ENCODE measurements at places on chromosomes 16 and 17.

DNA sequence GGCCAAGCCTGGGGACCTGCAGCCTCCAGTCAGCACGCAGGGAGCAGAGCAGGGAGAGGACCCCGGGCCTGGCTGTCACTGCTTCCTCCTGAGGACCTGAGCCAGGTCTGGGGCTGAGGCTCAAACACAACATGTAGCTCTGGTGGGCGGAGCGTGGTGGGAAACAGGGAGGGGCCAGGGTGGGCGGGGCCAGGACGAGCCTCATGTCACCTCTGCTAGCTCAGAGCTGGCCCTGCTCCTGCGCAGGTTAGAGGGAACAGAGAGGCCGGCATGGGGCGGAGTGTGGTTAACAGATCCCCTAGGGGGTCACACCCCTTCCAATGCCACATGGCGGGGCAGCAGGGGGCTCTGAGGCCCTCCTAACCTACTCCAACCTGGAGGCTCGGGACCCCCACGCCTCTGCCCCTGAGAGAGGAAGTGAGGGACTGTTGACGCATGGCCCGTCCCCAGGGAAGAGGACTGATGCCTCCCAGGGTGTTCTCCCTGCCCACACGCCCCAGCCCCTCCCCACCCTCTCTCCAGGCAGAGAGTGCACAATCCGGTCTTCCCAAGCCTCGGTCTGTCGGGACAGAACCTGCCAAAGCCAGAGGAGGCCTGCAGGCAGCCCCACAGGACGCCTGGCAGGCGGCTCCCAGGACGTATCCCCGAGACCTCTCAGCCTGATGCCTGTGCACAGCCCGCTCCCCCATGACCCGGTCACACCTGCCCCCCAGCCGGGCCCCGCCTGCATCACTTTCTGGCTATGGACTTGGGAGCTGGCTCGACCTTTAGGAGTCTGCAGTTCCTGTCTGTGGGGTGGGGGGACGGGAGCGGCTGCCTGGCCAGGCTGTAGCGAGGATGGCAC, 15.2 kb downstream of the PIEZO1 start:
- DNase-seq, result no peak

DNA sequence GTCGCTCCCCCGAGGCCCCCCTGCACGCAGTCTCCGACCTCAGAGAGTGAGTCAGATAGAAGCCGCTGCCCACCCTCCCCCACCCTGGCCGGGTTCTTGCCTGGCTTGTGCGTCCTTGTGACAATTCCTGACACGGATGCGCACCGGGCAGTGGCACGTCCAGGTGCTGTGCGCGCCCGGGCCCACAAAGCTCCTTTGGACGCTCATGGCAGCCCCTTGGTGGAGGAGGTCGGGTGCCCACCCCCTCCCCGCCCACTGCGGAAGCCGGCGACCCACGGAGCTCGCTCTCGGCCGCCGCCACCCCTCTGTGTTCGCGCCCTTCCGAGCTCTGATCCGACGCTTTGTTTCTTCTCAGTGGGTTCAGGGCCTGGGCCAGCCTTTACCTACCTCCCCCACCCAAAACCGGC, 662 bp upstream of the TUBB3 start:
- DNase-seq, result no peak

GRCh38 chr16:10776280-10776679, 32.6 kb downstream of the NUBP1 start:
- DNase-seq, result no peak

GRCh38 chr16:85184404-85184803, 72.1 kb upstream of the CIBAR2 start:
- no peak for DNase-seq

DNA sequence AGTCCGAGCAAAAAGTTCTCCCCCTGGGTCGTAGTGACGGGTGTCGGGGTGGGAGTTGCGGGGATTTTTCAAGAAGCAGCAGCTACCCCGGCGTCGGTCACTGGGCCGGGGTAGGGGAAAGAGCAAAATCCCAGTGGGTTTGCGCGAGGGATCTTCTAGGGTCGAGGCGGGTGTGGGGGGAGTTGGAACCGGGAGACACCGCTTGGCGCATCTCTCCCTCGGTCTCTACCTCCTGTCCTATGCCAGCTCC, 2.3 kb upstream of the UBTF start:
- DNase-seq, result no peak

GRCh38 chr17:75335315-75335714, 46.1 kb upstream of the SLC25A19 start:
- DNase-seq, result no peak

- no peak for DNase-seq
Observed at GRCh38 chr17:21089145-21089544, 37.6 kb upstream of the DHRS7B start.

- DNase-seq, result no peak
Observed at GRCh38 chr16:660459-661183, 7.3 kb upstream of the RHOT2 start.

DNA sequence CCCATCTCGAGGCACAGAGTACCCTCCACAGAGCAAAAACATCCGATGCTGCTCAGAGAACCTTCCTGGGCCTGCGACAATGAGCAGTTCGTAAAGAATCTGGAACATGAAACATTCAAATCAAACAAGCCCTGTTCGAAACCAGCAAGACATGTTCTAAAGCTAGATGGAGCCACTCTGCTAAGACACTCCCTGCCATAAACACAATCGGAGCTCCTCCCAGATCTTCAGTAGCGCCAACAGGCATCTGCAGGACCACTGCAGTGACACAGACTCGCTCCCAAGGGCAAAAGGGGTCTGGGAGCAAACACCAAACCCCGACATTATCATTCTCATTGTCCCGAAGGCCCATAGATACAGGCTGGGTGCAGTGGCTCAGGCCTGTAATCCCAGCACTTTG, 108.7 kb downstream of the ZFHX3 start:
- no peak for DNase-seq

DNA sequence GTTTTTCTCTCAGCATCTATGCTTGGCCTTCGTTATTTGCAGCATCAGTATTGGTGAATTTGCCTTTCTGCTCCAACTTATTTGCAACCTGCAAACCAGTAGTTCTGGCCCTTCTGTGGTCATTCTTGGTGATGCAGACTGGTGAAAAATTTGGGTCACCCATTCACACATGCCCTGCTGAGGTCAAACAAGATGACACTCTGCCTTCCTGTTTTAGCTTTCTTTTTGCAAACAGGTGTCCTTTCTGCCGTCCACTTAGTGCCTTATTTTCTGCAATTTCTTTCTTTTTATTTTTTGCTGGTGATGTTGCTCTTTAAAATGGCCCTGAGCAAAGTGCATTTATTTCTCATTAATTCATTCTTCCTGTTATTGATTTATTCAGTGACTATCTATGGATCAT, 31.3 kb downstream of the PLCG2 start:
- DNase-seq, result no peak

DNA sequence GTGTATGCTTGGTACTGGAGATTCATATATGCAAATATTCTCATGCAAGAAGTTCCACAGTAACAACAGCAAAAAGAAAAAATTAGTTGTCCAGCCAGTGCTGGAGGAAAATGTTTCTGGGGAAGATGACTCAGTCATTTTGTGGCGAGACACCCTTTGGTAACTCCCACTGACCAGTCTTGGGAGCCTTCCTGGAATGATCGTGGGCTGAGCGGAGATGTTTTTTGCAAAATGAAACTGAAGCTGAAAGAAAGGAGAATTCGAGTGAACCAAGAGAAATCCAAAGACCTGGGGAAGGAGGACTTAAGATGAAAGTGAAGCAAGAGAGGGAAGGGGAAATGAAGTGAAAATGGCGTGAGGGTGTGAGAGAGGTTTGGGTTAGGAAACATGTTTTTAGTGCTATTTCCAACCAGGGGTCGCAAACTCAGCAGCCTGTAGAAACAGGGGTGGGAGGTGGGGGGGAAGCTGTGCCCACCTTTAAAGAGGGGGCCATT, 5.2 kb downstream of the ITPRIPL2 start:
- no peak for DNase-seq

GRCh38 chr16:84485255-84486010, 19.0 kb downstream of the MEAK7 start:
- DNase-seq, result no peak
